Left hindlimb (tissue), 1 donor: ENCODE measurements at places on chromosomes 16 and 17.

DNA sequence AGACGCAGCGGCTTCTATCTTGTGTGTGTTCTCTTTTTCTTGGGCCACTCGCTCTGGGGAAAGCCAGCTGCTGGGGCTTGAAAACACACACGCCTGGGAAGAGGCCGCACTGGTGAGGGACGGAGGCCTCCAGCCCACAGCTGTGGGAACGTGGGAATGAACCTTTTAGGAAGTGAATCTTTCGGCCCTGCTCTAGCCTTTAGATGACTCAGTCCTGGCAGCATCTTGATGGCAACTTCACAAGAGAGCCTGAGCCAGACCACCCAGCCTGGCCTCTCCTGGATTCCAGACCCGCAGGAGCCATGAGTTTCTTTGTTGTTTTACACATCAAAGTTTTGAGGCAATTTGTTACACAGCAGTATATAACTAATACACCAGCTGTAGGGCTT lies 2.2 kb upstream of the PDPK1 start:
- no peak for DNase-seq

GRCh38 chr16:51306116-51306515 lies 155.0 kb upstream of the SALL1 start:
- no peak for DNase-seq

DNA sequence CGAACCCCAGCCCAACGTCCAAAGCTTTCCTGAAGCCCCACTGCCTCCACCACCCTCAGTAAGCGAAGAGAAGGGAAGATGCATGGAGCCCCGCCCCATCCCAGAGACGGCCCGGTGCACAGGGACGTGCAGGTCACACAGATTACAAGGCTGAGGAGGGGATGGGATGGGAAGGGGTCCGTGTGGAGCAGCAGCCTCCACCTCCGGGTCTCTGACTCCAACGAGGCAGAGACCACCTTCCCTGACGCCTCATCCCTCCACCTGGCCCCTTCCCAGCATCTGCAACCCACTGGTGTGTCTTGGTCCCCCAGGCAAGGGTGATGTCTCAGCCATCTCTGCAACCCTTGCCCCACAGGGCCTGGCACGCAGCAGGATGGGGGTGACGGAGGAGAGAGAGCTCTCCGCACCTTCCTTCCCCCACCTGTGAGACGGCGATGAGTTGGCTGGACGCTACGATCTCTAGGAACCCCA lies 58.5 kb downstream of the TBC1D16 start:
- no peak for DNase-seq

GRCh38 chr16:17224350-17224749 lies 246.4 kb downstream of the XYLT1 start:
- no peak for DNase-seq

DNA sequence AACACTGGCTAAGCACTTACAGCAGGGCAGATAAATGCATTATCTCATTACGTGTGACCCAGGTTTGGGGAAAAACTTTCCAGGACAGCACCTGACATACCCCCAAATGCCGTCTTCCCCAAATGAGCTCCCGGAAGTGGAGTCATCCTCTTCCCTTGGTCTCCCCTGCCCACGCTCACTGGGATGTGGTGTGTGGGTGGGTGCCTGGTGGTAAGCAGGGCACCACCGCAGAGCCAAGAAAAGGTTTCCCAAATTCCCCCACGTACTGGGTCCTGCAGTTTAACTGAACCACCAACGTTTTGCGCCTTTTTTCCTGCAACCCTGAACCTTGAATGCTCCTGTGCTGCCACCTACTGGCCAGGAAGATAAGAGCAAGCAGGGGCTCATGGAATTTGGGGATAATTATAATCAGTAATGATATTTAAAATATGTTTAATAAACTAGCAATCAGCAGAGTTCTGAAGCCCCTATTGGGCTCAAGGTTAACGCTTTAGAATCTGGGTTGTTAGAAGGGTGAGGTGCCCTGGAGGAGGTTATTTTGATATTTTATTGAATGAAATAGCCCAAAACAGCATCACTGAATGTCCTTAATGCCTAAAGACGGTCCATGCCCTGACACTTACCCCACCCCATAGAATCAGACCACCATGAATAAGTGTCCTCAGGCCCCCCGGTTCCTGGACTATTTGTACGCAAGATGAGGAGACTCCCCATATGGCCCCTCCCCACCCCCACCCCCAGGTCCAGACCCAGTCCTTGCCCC lies 8.0 kb downstream of the SPPL2C start:
- DNase-seq: peak; percentile 57

GRCh38 chr17:10127819-10128425 lies 70.5 kb downstream of the GAS7 start:
- peak; percentile 94 for DNase-seq
